ENCODE measurements at places on chromosomes 12 and 14. TPM values are rescaled to one million over a fixed set of nuclear protein-coding genes. Genes with fewer than 3 reads are reported as not detected.

The ACSS3 gene
- not detected for total RNA-seq

GRCh38 chr12:108879615-108880254 is at the start of gene DAO:
TSS of gene DAO (plus strand) at chr12:108880092. CDS start at chr12:108885007, 4,915 bp downstream.
- no peaks in the 10 kb centered on the region for H3K4me1 ChIP-seq
- no peaks in the 10 kb centered on the region for H3K36me3 ChIP-seq
- no peaks in the 10 kb centered on the region for H3K27me3 ChIP-seq
- no peak within 1 kb of the TSS for H3K4me3 ChIP-seq
- DNase-seq = no peak

DNA sequence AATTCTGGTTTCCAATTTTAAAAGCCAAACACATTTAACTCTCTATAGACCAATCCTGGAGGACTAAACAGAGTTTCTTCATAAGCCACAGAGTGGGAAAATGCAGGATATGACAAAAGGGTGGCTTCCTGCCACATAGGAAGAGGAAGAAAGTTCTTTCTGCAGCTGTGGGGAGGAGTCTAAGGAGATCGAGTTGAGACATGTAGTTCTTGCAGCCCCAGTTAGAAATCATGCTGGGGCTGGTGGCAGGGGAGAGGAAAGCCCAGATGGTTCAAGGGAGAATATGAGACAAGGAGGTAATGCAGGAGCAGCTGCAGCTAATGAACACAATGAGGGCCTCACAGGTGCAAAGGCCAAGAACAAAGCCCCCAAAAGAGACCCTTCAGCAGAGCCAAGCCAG is 85.0 kb upstream of the ARID2 start:
- no peaks in the 10 kb centered on the region for H3K36me3 ChIP-seq
- no peak overlapping the region for H3K27ac ChIP-seq
- no peak overlapping the region for H3K4me3 ChIP-seq
- peaks cover 6% of the 10 kb centered on the region for H3K27me3 ChIP-seq

DNA sequence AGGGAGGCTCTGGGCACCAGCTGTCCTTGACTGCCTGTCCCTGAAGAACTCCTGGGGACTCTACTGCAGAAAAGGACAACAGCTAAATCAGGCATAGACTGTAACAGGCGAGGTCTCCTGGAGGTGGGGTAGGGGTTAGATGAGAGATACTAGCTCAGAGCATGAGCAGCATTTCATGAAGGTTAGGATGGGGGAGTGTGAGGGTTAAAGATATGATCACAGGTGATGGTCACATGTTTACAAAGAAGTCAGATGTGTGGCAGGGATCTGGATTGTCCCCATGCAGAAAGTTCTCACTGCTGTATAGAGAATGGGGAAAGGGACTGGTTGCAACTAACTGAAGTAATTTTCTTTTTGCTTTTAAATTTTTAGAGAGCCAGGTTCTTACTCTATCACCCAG is 26.5 kb downstream of the TMEM229B start:
- no peak overlapping the region for H3K27ac ChIP-seq
- DNase-seq = no peak
- no peaks in the 10 kb centered on the region for H3K36me3 ChIP-seq
- H3K4me1 ChIP-seq = peaks cover 16% of the 10 kb centered on the region
- H3K27me3 ChIP-seq = no peaks in the 10 kb centered on the region

- DNase-seq = no peak
- no peaks in the 10 kb centered on the region for H3K4me1 ChIP-seq
- no peaks in the 10 kb centered on the region for H3K27me3 ChIP-seq
- H3K36me3 ChIP-seq = peaks cover 28% of the 10 kb centered on the region
Measured at GRCh38 chr12:125017801-125018200, 24.4 kb downstream of the BRI3BP start.

DNA sequence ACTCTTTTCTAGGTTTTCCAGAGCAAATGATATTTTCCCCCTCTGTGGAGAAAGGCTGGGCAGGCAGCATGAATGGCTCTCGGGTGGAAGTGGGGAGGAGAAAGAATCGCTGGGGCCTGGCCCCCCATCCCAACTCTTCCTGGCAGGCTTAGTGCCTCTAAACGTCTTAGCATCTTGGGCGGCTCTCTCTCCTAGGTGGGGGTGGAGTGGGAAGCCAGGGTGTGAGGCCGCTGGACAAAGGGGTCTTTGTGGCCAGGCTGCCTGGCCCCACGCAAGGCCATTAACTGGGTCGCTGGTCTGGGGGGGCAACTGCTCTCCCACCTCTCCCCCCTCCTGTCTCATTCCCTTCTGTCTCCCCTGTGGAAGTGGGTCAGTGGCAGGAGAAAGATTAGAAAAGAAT is 4.7 kb downstream of the LRP1-AS start:
- H3K27ac ChIP-seq = no peak overlapping the region
- H3K36me3 ChIP-seq = no peaks in the 10 kb centered on the region
- DNase-seq = no peak

GRCh38 chr12:111359231-111359913 is 9.5 kb downstream of the PHETA1 start:
- no peak overlapping the region for H3K4me3 ChIP-seq
- peak; percentile 71 for DNase-seq
- peaks cover 16% of the 10 kb centered on the region for H3K4me1 ChIP-seq
- peak overlapping the region; percentile 67 for H3K27ac ChIP-seq
- H3K27me3 ChIP-seq = peaks cover 13% of the 10 kb centered on the region

GRCh38 chr12:100593490-100593889 is 20.0 kb downstream of the GAS2L3 start:
- H3K27ac ChIP-seq = no peak overlapping the region
- DNase-seq = no peak
- no peaks in the 10 kb centered on the region for H3K4me1 ChIP-seq
- H3K27me3 ChIP-seq = peaks cover 6% of the 10 kb centered on the region
- H3K36me3 ChIP-seq = no peaks in the 10 kb centered on the region

GRCh38 chr14:93548102-93548843 is 117.5 kb downstream of the UNC79 start:
- H3K4me3 ChIP-seq = no peak overlapping the region
- peaks cover 30% of the 10 kb centered on the region for H3K27me3 ChIP-seq
- no peak overlapping the region for H3K27ac ChIP-seq
- no peaks in the 10 kb centered on the region for H3K36me3 ChIP-seq

Measured in activated naive CD8-positive, alpha-beta T cell treated with anti-CD3 and anti-CD28 coated beads for 36 hours (primary cell).